Vein endothelial cell (primary cell): ENCODE measurements at places on chromosomes 7 and 10. TPM values are rescaled to one million over a fixed set of nuclear protein-coding genes. Genes with fewer than 3 reads are reported as not detected.

Gene VPS37D
- total RNA-seq = 2.5 and 3.9 TPM in 2 replicates

Gene SCART1
- total RNA-seq = 1.3 and 1.6 TPM in 2 replicates

Gene THSD7A
- 32.0 and 36.6 TPM in 2 replicates for total RNA-seq

Gene EPO
- not detected in 2 replicates for total RNA-seq

Gene PNLIP
- not detected in 2 replicates for total RNA-seq

Gene EPDR1
- total RNA-seq = 1.3 and 3.2 TPM in 2 replicates

Gene MRC1
- 0.33 and 0.38 TPM in 2 replicates for total RNA-seq

Gene TMEM273
- 4.6 and 24.1 TPM in 2 replicates for total RNA-seq

Gene KCNH2
- total RNA-seq = under 0.01 TPM in 1 of 2 replicates, not detected in the other

Gene AS3MT
- 0.10 and 0.98 TPM in 2 replicates for total RNA-seq

Gene PRPF18
- 25.8 and 31.8 TPM in 2 replicates for total RNA-seq

Gene LIPJ
- total RNA-seq = under 0.01 TPM in 1 of 2 replicates, not detected in the other

Gene COL17A1
- total RNA-seq = 1.5 and 2.3 TPM in 2 replicates

Gene CCL26
- not detected in 2 replicates for total RNA-seq

Gene AGFG2
- total RNA-seq = 49.3 and 52.9 TPM in 2 replicates

Gene SHH
- under 0.01 and 0.33 TPM in 2 replicates for total RNA-seq

Gene DEPP1
- 361 and 421 TPM in 2 replicates for total RNA-seq

Gene LLCFC1
- total RNA-seq = not detected in 2 replicates

Gene ZCCHC24
- 6.6 and 8.2 TPM in 2 replicates for total RNA-seq

Gene CLDN4
- total RNA-seq = under 0.01 TPM in 2 replicates

Gene FAM25A
- total RNA-seq = not detected in 2 replicates

Gene ASIC3
- 0.29 and 0.33 TPM in 2 replicates for total RNA-seq

Gene C10orf90
- not detected in 2 replicates for total RNA-seq

Gene DKK1
- total RNA-seq = 81.9 and 83.0 TPM in 2 replicates

Gene TMEM225B
- total RNA-seq = not detected in 2 replicates

Gene CD36
- 4.9 and 12.4 TPM in 2 replicates for total RNA-seq

Gene ARHGEF35
- total RNA-seq = under 0.01 and 0.19 TPM in 2 replicates

Gene SFTPD
- 0.29 TPM in 1 of 2 replicates, not detected in the other for total RNA-seq

Gene ZNF25
- total RNA-seq = 5.2 and 7.1 TPM in 2 replicates

Gene LBX1
- total RNA-seq = not detected in 2 replicates

Gene FAM180A
- not detected in 2 replicates for total RNA-seq
